ENCODE measurements at places on chromosomes 4 and X.

DNA sequence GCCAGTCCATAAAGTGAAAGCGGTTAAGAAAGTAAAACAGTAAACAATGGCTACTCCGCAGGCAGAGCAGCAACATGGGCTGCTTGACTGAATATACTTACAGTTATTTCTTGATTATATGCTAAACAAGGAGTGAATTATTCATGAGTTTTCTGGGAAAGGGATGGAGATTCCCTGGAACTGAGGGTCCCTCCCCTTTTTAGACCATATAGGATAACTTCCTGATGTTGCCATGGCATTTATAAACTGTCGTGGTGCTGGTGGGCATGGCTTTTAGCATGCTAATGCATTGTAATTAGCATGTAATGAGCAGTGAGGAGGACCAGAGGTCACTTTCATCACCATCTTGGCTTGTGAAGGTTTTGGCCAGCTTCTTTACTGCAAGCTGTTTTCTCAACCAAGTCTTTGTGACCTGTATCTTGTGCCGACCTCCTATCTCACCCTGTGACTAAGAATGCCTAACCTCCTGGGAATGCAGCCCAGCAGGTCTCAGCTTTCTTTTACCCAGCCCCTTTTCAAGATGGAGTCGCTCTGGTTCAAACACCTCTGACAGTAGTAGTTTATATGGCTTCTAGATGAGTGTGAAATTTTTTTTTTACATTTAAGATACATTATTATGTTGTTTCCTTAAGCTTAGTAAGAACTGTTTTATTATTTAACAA lies 514.8 kb upstream of the TENM3 start:
- DNase-seq: no peak

DNA sequence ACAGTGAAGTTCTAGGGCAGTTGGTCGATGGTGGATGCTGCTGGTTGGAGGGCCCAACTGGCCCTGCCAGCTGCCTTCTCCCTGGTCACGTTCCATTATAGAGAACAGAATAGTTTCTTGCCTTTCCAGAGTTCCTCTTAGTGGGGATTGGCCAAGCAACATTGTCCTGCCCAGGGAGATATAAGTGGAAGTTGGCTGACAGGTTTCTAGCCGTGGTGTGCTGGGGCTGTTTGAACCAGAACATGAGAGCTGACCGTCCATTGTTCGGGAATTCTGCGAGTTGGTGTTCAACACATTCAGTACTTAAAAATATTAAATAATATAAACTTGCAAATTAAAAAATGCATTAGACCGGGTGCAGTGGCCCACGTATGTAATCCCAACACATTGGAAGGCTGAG lies 3.5 kb upstream of the AFAP1 start:
- no peak for DNase-seq

DNA sequence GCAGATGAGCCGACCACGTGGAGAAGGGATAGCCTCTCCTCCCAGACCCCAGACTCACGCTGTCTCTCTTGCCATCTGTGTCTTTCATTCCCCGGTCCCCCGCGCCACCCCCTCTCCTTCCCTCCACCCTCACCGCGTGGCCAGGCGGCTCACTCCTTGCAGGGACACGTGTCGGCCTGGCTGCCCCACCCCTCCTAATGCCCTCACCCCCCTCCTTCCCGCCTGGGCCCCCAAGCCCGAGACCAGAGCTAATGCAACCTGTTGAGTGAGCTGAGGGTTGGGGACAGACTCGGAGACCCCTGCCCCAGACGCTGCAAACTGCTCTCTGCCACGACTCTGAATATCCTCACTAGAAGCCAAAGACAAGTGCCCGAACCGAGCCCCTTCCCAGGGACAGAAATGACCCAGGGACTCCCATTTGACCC lies 1.8 kb downstream of the SLC38A5 start:
- DNase-seq: no peak

DNA sequence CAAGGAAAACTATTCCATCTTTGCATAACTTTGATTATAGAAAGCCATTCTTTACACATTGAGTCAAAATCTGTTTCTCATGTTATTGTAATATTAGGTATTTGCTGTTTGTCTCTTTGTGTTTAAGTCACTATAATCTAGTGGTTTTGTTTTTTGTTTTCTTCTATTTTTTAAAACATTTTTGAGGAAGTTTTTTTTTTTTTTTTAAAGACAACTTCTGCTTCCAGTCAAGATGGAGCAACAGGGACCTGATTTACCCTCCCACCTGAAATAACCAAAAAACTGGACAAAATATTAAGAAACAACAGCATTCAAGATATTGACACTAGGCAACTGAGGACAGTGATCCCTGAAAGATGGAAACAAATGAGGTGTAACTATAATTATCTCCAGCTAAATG lies 18.4 kb upstream of the NSUN7 start:
- DNase-seq: no peak

GRCh38 chrX:43822014-43822413 lies 60.2 kb downstream of the MAOB start:
- DNase-seq: no peak

GRCh38 chrX:129640737-129641136 lies 14.0 kb downstream of the APLN start:
- no peak for DNase-seq

- no peak for DNase-seq
Observed at GRCh38 chr4:41537292-41537890, 566 bp upstream of the LIMCH1 start.

DNA sequence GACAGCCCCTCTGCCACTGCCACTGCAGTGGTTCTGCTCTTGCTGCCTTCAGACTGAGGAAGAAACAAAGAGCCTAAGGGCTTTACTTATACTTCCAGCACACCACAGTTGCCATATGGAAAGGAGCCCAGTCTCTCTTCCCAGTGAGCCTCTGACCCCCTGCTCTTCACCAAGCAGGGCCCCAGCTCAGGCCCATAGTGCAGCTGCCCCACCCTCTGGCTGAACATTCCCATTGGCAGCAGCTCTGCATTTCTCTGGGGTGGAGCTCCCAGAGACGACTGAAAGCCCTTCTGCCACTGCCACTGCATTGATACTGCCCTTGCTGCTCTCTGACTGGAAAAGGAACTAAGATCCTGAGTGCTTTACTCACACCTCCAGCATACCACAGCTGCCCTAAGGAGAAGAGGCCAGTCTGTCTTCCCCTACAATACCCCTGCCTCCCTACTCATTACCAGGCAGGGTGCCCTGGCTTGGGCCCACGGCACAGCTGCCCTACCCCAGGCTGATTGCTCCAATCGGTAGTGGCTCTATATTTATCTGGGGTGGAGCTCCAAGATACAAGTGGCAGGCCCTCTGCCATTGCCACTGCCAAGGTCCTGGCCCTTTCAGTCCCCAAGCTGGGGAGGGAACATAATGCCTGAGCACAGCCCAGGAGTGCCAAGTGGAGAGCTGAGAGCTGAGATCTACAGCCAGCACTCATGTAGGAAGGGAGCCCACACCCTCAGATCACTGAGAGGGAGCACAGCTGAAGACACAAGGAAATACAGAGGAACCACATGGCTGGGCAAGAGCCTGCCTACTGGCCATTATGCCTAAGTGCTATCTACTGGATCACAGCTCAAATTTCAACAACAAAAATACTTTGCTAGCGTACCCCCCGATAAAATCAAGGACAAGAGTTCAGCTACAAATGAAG lies 36.0 kb downstream of the AWAT2 start:
- no peak for DNase-seq

- DNase-seq: no peak
Observed at GRCh38 chr4:185286571-185286970, 77.2 kb downstream of the SNX25 start.

GRCh38 chrX:130097507-130098209 lies 12.6 kb downstream of the ELF4 start:
- DNase-seq: no peak

DNA sequence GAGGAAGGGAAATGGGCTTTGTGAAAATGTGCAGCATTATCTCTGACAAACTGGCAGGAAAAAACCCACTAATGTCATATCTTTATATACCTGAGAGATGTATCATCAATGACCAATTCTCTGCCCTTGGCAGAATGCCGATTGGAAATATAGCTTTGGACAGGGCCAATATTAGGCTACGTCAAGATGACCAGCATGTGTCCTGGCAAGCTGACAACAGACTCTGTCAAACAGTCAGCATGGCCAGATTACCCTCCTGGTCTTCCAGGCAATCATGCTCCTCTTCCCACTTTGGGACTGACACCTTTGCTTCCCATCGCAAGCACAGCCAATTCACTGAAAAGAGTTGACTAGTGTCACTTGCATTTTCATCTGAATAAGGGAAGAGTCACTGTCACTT lies 57.0 kb downstream of the SORBS2 start:
- no peak for DNase-seq

DNA sequence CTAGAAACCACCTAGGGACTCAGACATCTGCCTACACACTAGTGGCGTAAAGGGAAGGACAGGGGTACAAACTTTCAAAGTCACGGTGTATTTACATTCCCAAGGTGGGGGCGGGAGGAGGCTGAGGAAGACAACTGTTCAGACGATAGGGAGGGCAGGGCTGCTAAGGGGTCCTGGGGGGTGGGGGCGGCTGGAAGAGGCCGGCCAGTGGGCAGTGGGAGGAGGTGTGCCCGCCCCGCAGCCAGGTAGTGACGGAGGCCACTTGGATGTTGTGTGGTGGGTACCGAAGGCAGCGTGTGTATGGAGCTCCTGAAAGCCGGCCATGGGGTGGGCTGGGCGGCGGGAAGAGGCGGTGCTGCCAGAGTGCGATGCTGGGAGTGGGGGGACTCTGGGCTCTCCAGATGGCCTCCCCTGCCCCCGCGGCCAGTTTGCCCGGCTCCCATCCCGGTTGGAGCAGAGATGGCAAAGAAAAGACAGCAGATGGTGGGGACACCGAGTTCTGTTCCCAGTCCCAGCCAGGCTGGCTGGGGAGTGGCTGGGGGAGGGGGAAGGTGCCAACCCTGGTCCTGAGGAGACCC lies 24.2 kb downstream of the L1CAM start:
- no peak for DNase-seq

DNA sequence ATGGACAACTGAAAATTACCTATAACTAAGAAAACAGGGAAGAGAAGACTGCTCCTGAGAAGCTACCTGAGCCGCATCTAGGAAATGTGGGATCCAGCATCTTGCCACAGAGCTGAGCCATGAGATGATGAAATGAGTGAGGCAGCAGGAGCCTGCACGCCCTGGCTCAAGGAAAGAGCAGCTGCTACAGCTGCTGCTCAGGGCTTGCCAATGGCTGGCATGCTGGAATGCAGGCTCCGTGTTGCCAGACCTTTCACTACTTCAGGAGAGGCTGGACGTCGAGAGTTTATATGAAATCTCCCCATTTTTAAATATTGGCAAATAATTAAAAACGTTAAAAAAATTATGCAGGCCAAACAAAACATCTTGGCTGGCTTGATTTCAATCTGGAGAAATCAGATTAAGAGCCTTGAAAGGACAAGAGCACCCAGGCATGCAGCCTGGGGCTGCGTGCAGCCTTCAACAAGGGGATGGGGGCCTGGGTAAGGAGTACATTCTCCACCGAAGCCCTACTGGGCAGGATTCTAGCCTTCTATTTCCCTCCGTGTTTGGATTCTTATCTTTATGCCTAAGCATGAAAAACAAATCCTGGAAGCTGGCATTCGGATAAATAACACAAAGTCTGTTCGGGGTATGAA lies 227.6 kb downstream of the NR3C2 start:
- no peak for DNase-seq

DNA sequence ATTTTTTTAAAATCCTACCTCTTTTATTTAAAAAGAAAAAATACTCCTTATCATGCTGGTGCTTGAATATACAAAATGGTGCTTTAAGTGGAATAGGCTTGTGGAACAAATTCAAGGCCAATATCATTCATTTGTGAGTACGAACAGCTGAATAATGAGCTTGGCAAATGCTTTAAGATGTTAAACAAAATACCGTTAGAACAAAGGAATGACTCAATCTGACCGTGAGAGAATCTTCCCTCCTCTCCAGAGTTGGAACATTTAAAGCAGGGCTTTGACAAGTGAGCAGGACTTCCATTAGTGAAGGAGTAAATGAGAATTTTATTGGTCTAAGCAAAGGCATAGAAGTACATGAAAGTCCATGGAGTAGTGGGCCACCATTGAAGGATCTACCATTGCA lies 74.5 kb downstream of the DCLK2 start:
- DNase-seq: no peak

GRCh38 chr4:46146993-46147392 lies 23.1 kb upstream of the GABRG1 start:
- no peak for DNase-seq

- no peak for DNase-seq
Observed at GRCh38 chr4:20254511-20255250, 3.0 kb downstream of the SLIT2 start.

DNA sequence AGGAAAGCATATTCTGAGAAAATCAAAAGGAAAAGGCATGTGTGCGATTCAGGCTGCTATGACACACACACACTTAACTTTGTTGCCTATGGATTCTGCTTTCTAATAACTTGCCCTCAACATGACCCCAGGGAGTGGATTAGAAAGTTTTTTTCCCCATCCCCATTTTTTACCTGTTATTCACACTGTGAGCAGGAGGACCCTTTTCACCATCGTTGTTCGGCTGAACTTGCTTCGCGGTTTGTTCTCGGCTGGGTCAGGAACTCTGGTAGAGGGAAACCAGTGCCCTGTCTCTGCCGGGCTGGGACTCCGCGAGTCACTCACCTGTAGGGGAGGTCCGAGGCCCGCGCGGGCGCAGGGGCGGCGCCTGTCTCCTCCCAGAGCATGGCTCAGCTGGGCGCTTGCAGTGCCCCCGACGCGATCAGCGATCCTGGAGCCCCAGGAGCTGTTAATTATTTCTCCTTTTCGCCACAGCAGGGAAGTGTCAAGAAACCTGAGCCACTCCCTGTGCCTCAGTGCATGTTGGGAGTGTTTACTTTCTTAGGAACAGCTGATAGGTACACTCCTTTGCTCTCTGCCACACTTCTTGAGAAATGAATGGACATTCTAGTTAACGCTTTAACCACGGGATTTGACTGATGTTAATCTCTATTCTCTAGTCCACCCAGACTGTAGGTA lies at the start of gene RASSF6:
RASSF6 (minus strand) TSS at position 322 of the 678 bp plus-strand sequence. CDS start 8,641 bp downstream, outside the sequence.
- peak; percentile 26 for DNase-seq

GRCh38 chrX:7145454-7145853 lies 2.1 kb upstream of the STS start:
- DNase-seq: no peak

- DNase-seq: no peak
Observed at GRCh38 chrX:104098919-104099318, 13.4 kb upstream of the ZCCHC18 start.

DNA sequence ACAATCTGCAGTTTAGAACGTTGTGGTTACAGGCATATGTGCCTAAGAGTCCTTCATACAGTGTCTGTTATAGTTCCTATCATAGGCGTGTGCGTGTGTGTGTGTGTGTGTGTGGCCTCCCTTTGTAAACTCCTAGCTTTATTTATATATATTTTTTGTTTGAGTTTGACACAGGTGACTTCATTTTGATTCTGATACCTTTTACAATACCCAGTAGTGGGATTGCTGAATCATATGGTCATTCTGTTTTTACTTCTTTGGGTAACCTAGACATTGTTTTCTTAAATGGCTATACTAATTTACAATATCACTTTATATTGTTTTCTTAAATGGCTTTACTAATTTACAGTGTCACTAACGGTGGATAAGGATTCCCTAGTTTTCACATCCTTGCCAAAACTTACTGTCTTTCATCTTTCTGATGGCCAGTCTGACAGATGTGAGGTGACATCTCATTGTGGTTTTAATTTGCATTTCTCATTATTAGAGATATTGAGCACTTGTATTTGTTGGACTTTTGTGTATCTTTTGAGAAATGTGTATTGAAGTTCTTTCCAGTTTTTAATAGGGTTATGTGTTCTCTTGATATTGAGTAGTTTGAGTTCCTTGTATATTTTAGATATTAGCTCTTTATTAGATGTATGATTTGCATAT lies 211.1 kb upstream of the NUDT6 start:
- no peak for DNase-seq

All from NCI-H1417 treated with DMSO at 0.1 percent for 48 hours (cell line).